Activated CD4-positive, alpha-beta T cell treated with anti-CD3 and anti-CD28 coated beads, Interleukin-2, amount 10 ng/mL, durations not matched to agents 7 days and 5 days (primary cell): ENCODE measurements at places on chromosomes 1 and 21. TPM values are rescaled to one million over a fixed set of nuclear protein-coding genes. Genes with fewer than 3 reads are reported as not detected.

The L1TD1 gene
- total RNA-seq: not detected

The GJC2 gene
- total RNA-seq: 0.40 TPM

The ZNF691 gene
- 11.0 TPM for total RNA-seq

The FAM151A gene
- not detected for total RNA-seq

The UBXN10 gene
- total RNA-seq: 0.21 TPM

The ASAP3 gene
- total RNA-seq: 0.52 TPM

The CA6 gene
- total RNA-seq: 0.31 TPM

The RIPPLY3 gene
- total RNA-seq: 0.17 TPM

The CDA gene
- total RNA-seq: not detected

The SGIP1 gene
- total RNA-seq: not detected
